ENCODE measurements at places on chromosomes 16 and 17.

GRCh38 chr17:73139296-73139695 is 25.5 kb upstream of the SSTR2 start:
- no peak for DNase-seq

GRCh38 chr17:10171581-10171981 is 26.8 kb downstream of the GAS7 start:
- DNase-seq = no peak

GRCh38 chr16:88353232-88353631 is 29.5 kb upstream of the ZNF469 start:
- DNase-seq = no peak

DNA sequence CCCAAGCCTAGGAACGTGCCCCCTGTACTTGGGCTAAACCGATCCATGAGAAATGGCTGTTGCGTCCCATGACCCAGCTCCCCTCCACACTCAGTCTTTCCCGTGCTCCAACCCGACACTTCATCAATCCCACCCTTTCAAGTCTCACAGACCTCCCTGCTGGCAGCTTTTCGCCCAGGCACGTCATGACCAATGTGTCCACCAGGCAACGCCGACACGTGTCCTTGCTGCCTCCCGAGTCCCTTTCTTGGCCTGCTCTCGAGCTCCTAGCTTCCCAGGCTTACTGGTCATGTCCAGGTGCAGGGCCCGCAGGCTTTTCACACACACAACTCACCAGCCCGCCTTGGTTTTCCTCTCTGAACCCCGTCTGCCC is 12.2 kb downstream of the MNT start:
- DNase-seq = no peak

DNA sequence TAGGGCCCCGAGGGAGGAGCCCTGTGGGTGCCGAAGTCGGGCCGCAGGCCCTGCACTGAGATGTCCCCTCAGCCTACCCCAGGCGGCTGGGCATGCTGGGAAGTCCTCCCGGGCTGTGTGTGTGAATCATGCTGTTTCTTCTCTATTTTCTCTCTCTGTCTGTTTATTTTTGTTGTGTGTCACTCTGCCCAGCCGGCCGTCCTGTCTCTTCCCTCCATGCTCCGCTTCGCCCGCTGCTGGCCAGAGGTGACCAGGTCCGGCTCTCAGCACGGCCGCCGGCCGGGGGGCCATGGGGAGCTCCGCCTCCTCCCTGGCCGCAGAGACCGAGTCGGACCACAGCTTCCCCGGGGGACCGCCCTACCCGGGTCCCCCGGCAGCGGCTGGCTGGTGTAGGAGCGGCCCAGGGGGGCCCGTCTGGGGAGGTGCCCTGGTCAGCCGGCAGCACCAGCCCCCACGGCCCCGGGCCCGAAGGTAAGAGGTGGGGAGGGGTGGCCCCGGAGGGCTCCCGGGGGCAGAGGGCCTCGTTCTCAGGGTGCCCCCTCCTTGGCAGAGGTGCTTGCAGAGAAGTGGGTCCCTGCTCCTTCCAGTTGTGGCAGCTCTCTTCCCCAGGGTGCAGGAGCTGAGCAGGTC is 12.5 kb downstream of the CAPN15 start:
- no peak for DNase-seq

- no peak for DNase-seq
Measured at GRCh38 chr16:27112093-27112811, 45.5 kb downstream of the C16orf82 start.

DNA sequence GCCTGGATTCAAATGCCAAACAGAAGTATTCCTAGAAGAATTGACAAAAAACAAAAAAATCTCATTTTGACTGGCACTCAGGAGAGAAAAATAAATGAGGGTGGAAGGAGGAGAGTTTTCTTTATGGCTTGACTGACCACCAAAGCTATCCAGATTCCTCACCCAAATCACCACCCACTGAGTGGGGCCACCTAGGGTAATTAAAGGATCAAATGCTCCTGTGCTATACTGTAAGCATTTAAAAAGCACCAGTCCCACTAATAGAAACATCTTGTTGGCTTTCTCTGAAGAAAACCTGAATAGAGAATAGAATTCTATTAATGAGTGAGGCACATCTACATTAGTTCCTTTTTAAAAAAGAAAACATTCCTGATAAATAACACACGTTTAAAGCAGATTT is 163.3 kb downstream of the ANKFN1 start:
- DNase-seq = no peak

DNA sequence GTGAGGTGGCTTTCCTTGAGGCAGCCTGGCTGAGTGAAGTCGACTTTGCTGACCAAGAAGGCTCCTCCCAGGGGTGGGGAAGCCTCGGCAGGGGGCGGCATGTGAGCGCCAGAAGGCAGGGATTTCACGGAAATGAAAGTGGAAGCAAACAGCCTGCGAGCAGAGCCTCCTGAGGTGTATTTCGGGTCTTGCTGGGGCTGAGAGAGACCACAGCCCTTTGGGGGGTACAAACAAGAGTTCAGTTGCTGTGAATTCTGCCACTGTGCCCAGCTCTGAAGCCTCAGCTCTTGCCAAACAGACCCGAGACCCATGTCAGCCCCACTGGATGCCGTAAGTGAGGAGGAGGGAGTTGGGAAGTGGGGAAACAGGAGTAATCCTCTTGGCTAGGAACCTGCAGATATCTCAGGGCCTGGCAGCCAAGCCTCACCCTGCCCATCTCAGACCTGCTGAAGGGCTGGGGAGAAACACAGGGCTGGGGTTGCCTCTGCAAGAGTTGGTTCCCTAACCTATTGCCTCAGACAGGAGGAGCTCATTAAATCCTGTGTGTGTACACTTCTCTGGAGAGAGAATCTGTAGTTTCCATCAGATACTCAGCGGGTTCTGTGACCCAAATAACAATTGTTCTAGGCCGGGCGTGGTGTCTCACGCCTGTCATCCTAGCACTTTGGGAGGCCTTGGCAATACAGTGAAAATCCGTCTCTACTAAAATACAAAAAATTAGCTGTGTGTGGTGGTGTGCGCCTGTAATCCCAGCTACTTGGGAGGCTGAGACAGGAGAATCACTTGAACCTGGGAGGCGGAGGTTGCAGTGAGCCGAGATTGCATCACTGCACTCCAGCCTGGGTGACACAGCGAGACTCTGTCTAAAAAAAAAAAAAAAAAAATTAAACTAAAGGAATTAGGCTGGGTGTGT is at the start of gene IFI35:
Gene IFI35 (plus strand): TSS at position 146 of the 913 bp plus-strand sequence. CDS start 164 bp downstream, at position 310.
- no peak for DNase-seq

- DNase-seq = no peak
Measured at GRCh38 chr16:49280841-49281371, 732 bp downstream of the CBLN1 start.
